ENCODE measurements at places on chromosomes 4 and X.

DNA sequence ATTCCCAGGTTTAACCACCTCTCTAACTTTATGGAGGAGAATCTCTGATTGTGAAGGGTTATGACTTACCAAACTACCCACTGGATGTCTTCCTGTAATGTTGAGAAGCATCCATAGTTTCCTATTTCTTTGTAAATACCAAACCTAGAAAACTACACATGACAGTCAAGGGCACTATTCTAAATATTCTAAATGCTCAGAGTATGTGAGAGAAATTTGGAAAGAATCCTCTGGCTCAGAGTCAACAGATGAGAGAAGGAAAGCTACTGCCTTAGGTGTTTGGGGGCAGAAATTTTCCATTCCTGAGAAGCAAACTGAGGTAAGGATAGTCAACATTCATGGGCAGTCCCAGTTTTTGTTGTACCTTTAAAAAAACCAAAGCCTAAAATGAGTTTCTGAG is 155.8 kb downstream of the KCNIP4 start:
- DNase-seq: no peak

DNA sequence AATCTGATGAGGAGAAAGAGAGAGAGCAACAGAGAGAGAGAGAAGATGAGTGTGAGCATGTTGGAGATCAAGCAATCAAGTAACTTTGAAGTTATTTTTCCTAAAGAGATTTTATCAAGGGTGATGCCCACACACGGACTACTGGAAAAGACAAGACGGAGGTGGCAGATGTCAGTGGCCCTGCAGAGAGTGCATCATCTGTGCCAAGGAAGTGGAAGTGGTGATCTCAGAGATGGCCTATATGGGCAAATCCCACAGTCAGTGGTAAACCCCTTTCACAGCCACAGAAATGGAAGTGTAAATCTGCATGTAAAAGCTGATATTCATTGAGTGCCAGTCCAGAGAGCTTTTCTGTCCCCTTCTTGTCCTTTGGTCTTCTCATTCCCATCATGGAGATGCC is 577.2 kb upstream of the AADAT start:
- no peak for DNase-seq

DNA sequence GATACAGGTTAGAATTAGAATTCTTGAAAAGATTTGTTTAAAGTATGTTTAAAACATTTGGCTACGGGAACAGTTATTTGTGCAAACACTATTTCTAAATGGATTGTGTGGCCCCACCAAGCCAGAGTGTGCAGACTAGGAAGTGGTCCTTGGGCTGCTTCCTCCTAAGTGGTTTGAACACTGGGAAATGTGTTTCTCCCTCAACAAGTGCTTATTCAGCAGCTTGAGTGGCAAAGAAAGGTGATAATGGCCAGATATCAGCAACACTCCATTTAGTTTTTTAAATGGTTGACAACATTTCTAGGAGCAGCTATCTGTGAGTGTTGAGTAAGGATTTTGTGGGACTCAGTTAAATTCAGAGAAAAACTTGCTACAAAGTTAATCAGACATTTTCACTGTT is 141.4 kb upstream of the LNX1 start:
- DNase-seq: no peak

- no peak for DNase-seq
Observed at GRCh38 chr4:88191404-88191803, 33.0 kb upstream of the ABCG2 start.

GRCh38 chrX:139204898-139205667 is 325.5 kb upstream of the F9 start:
- no peak for DNase-seq

GRCh38 chrX:31209005-31209628 is 137.3 kb upstream of the FTHL17 start:
- DNase-seq: no peak

GRCh38 chr4:101678180-101678579 is 112.3 kb upstream of the BANK1 start:
- no peak for DNase-seq

GRCh38 chrX:9619581-9619980 is 146.1 kb downstream of the GPR143 start:
- DNase-seq: no peak

DNA sequence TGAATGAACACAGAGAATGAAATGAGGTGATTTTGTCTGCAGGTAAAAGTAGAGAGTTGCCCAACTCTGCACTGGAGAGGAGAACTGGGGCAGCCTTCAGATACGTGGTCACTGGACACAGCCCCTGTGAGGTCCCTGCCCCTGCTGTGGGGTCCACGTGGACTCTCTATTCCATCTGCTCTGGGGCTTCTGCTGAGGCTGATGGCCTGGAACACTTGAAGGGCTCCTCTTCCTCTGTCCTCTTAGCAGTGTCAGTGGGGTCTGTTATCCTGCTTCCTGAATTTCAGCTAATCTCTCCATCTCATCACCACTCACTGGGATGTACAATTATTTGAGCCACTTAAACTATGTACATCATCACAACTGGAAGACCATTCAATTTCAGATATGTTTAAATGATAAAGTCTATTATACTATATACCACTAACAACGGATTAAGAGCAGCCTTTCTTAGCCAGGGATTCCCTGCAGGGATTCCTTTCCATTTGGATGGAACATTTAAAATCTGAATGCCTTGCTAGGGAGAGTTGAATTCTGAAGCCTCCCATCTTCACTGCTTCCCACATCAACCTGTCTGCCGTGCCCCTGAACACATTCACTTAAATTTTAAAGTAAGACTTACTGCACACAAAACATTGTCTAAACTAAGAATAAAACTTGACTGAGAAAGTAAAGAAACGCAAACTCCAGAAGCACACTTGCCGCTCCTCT is 74.0 kb downstream of the CC2D2A start:
- DNase-seq: no peak

GRCh38 chr4:155602351-155603140 is 64.1 kb upstream of the GUCY1A1 start:
- no peak for DNase-seq

- no peak for DNase-seq
Observed at GRCh38 chrX:119604766-119605463, 1.3 kb downstream of the NKRF start.

DNA sequence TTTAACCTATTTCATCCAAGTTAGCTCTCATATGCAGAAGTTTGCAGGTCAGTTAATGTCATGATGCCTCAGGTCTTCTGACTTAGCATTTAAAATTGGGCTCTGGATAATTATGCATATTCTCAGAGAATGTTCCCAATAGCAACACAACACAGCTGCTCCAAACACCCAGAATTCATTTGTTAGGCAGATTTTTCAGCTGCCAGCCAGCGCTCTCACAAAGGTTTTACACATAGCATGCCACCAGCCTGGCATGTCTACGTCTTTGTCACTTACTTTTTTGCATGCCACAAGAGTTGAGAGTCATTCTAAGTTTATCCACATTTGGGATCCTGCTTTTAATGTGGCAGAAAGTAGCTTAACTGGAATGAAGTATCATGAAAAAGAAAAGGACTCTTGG is 84.8 kb downstream of the LIMCH1 start:
- DNase-seq: no peak

GRCh38 chr4:165508372-165509120 is 129.7 kb downstream of the CPE start:
- DNase-seq: no peak

- DNase-seq: no peak
Observed at GRCh38 chrX:7904562-7904961, 22.7 kb downstream of the PNPLA4 start.

DNA sequence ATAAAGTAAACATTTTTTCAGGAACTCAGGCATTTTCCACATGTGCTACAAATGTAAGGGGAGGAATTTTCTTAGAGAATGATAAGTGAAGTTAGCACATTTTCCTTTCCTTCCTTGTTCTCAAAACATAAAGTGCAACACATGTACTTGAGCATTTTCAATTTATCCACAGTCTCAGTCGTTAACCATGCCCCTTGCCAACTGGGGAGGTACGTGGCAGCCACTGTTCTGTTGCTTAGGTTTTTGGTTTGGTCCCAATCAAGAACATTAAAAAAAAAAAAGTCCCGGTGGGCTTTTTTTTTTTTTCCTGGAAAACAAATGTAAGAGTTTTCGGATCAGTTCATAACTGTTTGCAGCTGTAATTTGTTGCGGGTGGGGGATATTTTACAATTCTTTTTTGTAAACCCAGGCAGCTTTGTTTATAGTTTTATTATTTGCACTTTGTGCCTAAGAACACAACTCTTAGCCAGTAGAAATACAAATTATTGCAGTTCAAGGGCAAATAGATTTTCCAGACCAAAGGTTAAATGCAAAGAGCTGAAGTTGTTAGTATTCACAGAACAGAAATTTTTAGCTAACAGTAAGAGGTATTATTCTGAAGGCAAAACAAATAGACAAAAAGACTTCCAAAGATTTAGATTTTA is 112.1 kb upstream of the NAP1L5 start:
- DNase-seq: no peak

GRCh38 chrX:138928737-138929459 is 217.4 kb upstream of the FGF13 start:
- DNase-seq: no peak

- DNase-seq: no peak
Observed at GRCh38 chr4:146095091-146095690, 80.3 kb upstream of the LSM6 start.

DNA sequence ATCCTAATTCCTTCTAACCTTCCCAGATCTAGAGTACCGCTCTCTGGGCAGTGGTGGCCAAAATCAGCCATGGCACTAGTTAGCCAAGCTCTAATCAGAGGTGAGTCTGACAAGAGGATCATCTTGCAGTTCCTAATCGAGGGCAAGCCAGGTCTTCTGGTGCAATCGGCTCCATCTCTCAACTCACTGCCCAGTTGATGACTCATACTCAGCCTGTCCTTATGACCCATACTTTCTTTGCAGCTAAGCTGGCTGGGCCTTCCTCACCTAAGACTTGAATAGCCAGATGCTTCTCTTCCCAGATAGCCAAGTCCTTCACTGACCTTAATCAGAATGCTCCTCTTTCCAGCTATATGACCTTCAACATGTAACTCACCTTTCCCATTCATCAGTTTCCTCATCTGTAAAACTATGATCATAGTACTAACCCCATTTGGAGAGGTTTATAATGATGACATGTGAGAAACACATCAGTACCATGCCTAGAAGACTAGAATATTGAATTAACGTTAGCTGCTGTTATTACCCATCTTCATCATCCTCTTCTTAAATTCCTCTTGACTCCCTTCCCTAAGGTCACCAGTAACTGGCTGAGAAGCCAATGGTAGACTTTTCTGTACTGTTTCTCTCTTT is 57.1 kb downstream of the RELL1 start:
- DNase-seq: no peak

DNA sequence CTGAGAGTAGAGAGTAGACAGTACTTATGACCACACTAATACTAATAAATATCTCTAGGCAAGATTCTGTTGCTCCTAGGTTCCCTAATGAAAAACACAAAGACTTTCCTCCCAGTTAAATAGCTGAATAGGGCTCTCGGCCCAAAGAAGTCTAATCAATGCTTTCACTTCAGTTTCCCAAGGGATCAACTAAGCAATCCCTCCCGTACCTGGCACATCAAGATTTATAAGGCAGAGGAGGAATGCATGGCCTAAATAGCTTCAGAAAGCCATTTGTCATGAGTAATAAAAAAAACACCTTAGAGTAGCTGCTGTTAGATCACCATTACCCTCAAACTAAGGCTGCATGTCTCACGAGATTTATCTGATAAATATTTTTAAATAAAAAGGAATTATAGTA is 56.8 kb upstream of the EXOC1L start:
- no peak for DNase-seq

DNA sequence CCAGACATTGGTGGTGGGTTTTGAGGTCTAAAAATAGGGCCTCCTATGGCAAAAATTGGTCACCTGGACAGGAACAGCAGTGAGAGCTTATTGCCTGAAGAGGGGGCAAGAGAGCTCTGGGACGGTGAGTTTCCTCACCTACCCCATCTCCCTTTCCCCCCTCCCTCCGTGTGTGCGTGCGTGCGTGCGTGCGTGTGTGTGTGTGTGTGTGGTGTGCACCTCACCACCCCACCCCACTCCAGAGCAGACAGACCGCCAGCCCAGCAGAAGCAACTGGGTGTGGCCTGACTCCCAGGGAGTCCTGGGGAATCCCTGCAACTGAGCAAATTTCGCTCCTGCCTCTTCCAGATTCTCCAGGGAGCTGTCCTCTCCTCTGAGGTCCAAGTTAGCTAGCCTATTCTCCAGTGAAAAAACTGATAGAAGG is 44.7 kb downstream of the PRPS1 start:
- DNase-seq: peak; percentile 52

GRCh38 chr4:181579486-181579885 is 663.7 kb upstream of the TENM3 start:
- DNase-seq: no peak

DNA sequence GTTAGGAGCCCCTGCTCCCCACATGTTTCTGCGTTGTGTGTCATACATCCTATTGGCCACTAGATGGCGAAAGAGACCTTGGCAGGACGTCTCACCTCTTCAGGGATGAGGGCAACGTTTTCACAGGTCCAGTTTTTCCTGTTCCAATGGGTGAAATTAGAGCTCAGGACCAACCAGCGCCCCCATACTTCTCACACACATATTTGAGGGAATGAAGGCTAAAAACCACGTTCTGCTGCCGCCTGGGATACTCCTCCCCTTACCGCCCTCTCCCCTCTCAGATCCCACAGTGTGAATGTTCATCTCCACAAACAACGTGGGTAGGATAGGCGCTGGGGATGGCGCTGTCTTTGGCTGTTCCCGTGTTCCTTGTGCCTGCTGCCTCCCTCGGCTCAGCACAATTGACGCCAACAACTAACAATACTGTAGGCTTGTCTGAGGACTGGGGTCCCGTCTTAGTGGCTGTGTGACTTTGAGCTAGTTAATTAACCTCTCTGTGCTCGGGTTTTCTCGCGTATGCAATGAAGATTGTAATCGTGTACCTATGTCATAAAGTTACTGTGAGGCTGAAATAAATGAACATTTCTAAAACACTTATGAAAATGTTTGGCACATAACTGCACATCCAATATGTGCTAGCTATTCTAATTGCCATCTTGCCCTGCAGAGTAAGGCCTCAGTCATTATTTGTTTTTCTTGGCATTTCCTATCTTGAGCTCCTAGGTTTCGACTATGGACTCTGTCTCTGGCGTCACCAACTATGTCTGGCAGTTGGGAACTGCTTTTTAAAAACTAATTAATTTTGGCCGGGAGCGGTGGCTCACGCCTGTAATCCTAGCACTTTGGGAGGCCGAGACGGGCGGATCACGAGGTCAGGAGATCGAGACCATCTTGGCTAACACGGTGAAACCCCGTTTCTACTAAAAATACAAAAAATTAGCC is 181.3 kb upstream of the STK26 start:
- DNase-seq: no peak

GRCh38 chr4:121390335-121390734 is 9.5 kb upstream of the QRFPR start:
- no peak for DNase-seq

- no peak for DNase-seq
Observed at GRCh38 chr4:128225148-128225547, 62.5 kb downstream of the PGRMC2 start.

GRCh38 chr4:53362093-53362492 is 3.8 kb downstream of the SCFD2 start:
- no peak for DNase-seq

GRCh38 chrX:2676794-2677675 is 14.1 kb upstream of the CD99 start:
- DNase-seq: no peak

Data from stimulated activated CD4-positive, alpha-beta T cell treated with anti-CD3 and anti-CD28 coated beads, Interleukin-1b, Interleukin-23, amount 100 ng/mL, for 1 hour (primary cell).